Astrocyte of the spinal cord (primary cell): ENCODE measurements at places on chromosomes 3 and 15.

- DNase-seq = peak; percentile 36
These were observed 126.7 kb downstream of the UACA start for GRCh38 chr15:70636540-70637165.

DNA sequence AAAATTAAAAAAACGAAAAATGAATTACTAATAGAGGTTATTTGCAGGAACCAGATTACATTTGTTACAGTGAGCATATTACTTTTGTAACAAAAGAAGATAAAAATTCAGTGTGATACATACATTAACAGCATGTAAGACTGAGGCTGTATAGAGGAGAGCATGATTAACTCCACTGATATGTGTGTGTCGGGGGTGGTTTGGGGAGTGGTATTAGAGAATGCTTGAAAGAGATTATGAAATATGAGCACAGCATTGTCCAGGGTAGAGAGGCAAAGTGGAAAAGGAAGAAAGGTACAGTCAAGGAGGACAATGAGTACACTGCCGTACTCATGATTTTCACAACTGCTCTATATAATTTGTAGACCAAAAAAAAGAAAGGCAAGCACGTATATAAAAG, 62.9 kb upstream of the LRRFIP2 start:
- no peak for DNase-seq

DNA sequence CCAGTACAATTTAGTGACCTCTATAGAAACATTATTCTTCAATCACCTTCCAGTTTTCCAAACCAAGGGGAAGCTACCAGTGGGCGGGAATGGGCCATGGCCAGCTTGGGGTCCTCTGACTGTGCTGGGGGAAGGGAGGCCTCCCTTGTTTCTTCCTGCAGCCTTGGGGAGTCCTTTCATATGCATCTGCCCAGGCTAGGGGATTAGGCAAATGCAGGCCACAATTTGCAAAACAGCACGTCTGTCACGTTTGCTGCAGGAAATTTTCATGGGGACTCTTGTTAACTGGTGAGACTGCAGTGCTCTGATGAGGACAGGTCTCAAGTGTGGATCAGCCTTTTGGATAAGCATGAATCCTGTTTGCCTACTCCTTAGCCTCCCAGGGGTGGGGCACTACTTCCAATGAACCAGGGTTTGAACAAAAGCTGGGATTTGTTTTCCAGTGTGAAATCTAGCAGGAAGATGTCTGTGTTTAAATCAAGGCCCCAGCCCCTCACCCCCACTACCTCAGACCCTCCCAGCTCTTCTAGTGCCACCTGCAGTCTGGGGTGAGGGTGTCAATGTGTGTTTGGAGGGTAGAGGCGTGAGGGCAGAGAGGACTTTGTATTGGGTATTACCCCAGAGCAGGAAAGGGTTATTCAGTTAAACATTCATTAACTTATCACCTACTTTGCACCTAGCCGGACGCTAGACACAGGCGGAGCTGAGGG, 219.9 kb downstream of the OPA1 start:
- no peak for DNase-seq

GRCh38 chr15:28895146-28895545, 9.4 kb downstream of the APBA2 start:
- no peak for DNase-seq

- peak; percentile 90 for DNase-seq
These were observed 35.9 kb downstream of the HMCES start for GRCh38 chr3:129314386-129315222.

DNA sequence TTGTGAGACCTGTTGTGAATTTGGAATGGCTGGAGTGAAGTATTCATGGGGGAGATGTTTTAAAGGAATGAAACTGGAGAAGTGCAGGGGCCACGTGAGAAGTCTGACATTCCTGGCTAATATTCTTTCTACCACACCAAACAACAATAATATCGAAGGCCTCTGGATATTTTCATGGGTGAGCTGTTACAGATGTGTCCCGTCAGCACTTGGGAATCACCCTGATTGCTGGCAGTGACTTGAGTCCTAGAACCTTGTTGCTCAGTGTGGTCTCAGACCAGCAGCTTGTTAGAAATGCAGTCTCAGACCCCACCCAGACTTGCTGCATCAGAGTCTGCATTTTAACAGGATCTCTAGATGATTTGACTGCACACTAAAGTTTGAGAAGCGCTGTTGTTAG, 113.8 kb downstream of the ITPR1 start:
- DNase-seq = no peak

DNA sequence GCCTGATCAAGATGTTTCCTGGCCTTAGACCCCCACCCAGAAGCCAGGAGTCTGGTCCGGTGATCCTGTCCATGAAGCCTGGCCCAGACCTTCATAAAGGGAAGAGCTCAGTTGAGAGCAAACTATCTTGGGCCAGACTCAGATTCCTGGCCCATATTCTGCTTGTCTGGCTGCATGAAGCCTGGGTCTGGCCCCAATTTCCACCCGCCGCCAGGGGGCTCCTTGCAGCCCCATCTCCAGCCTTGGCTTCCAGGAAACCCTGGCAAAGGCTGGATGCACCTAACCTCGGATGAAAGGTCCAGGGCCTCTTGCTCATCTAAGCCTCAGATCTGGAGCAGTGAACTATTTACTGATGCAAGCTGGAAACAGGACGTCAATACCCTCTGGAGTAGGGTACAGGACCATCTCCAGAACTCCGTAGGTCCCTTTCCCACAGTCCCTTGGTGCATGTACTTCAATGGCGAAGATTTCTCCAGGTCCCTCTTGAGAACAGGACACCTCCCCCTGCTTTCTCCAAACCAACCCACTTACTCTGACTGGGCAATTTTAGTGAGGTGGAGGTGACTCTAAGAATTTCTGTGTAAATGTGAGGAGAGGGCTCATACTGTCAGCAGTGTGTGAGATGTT, 5.6 kb downstream of the FOXL2 start:
- DNase-seq = peak; percentile 36

GRCh38 chr3:132290833-132291232, 26.4 kb upstream of the ACP3 start:
- DNase-seq = no peak

- no peak for DNase-seq
These were observed 146.7 kb downstream of the FBN1 start for GRCh38 chr15:48498828-48499227.
